IMR-90 (cell line): ENCODE measurements at places on chromosomes 7 and 10. TPM values are rescaled to one million over a fixed set of nuclear protein-coding genes. Genes with fewer than 3 reads are reported as not detected.

Gene ARID5B
- 125 and 140 TPM in 2 replicates for total RNA-seq

Gene CALML5
- total RNA-seq = not detected in 2 replicates

GRCh38 chr7:142961973-142962926, at the start of gene KEL:
Gene KEL, minus strand, starts transcription at chr7:142962363. Its CDS starts 157 bp downstream, at chr7:142962206.
- no peak within 1 kb of the TSS for H3K4me3 ChIP-seq
- no peaks in the 10 kb centered on the region for H3K36me3 ChIP-seq
- H3K4me1 ChIP-seq = no peaks in the 10 kb centered on the region
- DNase-seq = no peak
- no peaks in the 10 kb centered on the region for H3K27me3 ChIP-seq

DNA sequence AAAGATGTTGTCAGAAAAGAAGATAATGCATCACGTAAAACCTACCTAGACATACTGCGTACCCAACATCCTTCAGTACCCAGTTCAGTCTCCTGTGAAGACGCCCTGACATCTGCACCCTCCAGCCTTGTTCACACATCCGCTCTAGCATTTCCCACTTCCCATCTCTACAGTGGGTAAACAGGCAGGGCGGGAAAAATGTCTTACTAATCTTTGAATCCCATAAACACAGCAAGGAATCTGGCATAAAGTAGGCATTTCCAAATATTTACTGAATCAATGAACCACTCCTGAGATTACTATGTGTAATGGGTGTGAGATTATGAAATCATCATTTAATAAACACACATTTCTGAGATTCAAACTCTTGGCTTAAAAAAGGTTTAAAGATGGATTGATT, 132.8 kb downstream of the GLI3 start:
- no peak overlapping the region for H3K4me3 ChIP-seq
- H3K27ac ChIP-seq = no peak overlapping the region
- no peaks in the 10 kb centered on the region for H3K27me3 ChIP-seq
- peaks cover 11% of the 10 kb centered on the region; the same call in 1 of the 2 replicates for H3K36me3 ChIP-seq
- H3K4me1 ChIP-seq = peaks cover 12% of the 10 kb centered on the region; the same call in 1 of the 2 replicates
- DNase-seq = no peak

DNA sequence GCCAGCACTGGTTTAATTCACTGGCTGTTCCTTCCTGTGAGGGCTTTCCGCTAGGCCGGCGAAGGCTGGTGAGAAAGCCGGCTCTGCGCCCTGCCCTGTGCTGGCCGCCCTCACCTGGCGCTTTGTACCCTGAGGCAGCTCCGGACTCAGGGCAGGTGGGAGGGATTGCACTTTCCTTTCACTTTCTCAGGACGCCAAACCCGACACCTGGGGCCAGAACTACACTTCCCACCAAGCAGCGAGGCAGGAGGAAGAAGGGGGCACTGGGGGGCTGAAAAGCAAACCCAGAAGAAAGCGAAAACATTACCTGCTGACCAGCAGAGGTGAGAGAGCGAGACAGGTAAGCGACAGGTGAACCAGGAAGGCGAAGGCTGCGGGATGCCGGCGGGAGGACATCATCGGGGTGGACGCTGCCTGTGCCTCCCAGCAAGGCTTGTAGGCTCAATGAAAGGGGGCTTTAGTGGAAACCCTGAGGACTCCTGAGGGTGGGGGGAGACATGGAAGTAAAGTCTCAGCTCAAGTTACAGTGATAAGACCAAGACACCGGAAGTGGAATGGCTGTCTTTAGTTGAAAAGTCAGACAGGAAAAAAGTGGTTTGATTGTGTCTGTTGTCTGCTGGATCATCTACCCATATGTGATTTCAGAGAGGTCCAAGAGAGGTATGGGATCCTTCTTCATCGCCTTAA, at the start of gene RAB19:
Gene RAB19 (plus strand): TSS at position 181 of the 687 bp plus-strand sequence. CDS start 3,589 bp downstream, outside the sequence.
- no peaks in the 10 kb centered on the region for H3K36me3 ChIP-seq
- DNase-seq = no peak
- no peak within 1 kb of the TSS for H3K4me3 ChIP-seq
- no peak within 1 kb of the TSS for H3K27ac ChIP-seq
- peaks cover 3% of the 10 kb centered on the region for H3K4me1 ChIP-seq
- peaks cover 17% of the 10 kb centered on the region for H3K27me3 ChIP-seq
